ENCODE measurements at places on chromosomes 4 and X.

GRCh38 chr4:8269535-8270417 lies at the start of gene HTRA3:
TSS of gene HTRA3 (plus strand) at chr4:8269754. CDS start at chr4:8269969, 215 bp downstream.
- peak; percentile 35 for ATAC-seq

DNA sequence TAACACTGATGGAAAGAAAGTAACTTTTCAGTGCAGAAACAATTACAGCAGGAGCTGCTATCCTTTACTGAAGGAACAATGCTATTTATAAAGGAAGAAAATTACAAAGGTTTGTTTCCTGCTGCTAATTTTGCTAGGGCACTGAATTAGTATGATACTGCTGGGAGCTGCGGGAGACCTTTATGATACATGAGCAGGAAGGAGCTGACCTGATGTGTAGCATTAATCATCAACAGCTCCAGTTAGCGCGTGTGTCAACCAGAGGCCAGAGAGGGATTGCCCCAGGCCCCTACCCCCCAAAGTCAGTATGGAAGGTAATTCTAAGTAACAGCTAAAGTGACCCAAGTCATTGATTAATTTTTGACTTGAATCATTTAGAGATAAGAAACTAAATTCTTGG lies 728.9 kb downstream of the PCDH18 start:
- peak; percentile 70 for ATAC-seq

DNA sequence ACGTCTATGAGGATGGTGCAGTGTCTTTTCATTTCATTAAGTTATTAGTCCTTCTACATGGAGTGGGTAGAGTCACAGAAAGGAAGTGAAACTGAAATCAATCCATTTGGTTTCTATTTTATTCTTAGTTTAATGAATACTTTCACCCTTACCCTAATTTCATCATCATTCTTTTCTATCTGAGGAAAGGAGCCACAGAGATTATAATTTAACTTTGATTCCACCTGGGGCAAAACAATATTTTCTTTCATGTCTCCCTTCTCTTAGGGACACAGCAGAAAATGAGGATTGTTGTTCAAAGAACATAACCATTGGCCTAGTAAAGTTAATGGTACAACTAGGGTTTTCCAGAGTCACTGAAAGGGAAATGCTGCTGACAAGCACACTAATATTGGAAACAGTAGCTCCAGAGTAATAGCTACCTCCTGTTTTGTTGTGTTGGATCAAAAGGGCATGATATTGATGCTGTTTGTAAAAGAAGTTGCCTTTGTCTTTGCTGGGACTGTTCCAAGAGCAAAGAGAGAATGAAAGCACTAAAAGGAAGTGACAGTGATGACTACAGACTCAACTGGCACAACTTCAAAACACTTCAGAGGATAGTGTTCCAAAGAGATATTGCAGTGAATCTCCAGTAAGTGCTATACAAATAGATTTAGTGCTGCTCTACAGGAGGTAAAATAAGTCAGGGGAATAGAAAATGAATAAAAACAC lies 247.1 kb upstream of the PITX2 start:
- no peak for ATAC-seq

- no peak for ATAC-seq
These were observed 77.6 kb downstream of the PRKG2 start for GRCh38 chr4:81137446-81137845.

DNA sequence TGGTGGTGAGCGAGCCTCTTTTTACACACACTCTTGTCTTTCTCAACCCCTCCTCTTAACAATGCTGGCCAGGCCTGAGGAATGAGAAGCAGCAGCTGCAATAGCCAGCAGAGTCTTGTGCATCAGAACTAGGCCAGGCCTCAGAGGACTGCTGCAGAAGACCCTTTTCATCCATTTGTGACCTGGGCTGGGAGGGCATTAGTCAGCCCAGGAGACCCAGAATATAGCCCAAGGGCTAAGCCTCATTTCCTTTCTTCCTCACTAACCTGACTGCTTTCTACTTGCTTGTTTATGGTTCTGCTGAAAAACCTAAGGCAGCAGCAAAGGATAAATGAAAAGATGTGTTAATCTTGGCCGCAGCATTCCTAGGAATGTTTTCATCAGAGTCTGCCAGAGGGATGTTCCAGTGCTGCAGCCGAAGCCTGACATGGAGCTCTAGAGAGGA lies 254.7 kb upstream of the AR start:
- no peak for ATAC-seq

GRCh38 chr4:142352712-142353111 lies 493.4 kb downstream of the INPP4B start:
- no peak for ATAC-seq

DNA sequence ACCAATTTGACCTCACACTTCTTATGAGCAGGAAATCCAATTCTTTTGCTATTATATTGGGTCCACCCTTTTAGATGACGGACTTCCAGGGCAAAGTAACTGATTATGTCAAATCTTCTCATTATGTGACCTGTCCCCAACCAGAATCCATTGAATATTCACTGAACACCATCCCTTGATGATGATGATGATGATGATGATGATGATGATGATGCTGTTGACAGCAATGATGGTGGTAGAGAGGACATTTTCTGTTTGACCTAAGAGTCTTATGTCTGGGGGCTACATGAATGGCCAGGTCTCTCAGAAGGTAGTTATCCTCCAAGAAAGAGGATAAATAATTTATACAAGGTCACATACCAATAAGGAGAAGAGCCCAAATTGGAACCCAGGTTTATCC lies 5.2 kb downstream of the TCEAL8 start:
- ATAC-seq: no peak

Data from motor neuron (in vitro differentiated cells).